ENCODE measurements at places on chromosomes 1 and 21. TPM values are rescaled to one million over a fixed set of nuclear protein-coding genes. Genes with fewer than 3 reads are reported as not detected.

GRCh38 chr1:53183095-53183990 is 13.3 kb upstream of the CPT2 start:
- no peak for DNase-seq

The PRR9 gene
- total RNA-seq, result not detected

DNA sequence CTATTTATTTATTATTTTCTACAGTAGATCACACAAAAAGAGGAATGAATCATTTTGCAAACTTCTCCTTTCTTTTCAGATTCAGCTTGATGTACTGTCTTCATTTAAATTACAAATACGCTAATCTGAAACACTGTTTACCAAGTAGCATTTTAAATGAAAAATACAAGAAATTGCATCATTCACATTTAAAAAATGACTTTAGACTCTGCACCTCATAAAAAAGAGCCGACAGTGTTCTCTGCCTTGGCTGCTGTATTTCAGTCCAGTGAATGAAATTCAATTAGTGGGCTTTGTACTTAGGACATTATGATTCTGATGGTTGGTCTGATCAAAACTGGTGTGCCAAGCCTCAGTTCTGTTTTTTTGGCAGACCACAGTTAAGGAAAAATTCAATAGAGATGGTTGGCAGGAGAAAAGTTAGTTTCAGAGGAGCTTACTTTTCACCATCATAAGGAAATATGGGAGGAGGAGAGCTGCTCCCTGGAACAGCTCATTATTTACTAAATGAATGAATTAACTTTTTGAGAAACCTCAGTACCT is 222.4 kb upstream of the ESRRG start:
- no peak for DNase-seq

DNA sequence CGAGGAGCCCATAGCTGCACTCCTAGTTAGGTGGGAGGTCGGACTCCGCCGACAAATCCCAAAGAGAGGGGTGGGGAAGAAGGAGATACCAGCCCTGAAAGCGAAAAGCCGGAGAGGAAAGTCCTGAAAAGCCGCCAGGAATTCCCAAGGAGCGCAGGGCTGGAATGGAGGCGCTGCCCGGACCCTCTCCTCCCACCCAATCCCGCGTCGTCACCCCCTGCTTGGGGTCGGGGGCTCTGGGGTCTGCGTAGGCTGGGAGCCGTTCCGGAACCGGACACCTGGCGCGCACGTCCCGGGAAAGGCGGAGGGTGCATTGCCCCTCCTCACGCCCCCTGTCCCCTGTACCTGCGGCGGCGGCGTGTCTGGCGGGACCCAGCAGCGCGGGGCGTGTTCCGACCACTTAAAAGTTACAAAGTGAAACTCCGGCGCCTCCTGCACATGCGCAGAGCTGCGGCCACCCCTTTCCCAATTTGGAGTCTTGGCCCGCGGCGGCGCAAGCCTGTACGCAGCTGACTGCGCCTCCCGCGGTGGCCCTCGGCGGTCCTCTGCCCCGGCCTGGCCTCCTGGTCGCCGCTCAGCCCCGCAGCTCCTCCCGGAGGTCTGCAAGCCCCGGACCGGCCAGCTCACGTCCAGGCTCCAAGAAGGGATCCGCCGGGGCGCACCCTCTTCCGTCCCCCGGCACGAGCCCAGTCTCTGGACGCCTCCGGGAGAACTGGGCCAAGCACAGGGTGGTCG is at the start of gene TMEM63A:
TSS of gene TMEM63A (minus strand) at position 422 of the 735 bp plus-strand sequence. CDS start 4,800 bp downstream, outside the sequence.
- peak; percentile 98 for DNase-seq

DNA sequence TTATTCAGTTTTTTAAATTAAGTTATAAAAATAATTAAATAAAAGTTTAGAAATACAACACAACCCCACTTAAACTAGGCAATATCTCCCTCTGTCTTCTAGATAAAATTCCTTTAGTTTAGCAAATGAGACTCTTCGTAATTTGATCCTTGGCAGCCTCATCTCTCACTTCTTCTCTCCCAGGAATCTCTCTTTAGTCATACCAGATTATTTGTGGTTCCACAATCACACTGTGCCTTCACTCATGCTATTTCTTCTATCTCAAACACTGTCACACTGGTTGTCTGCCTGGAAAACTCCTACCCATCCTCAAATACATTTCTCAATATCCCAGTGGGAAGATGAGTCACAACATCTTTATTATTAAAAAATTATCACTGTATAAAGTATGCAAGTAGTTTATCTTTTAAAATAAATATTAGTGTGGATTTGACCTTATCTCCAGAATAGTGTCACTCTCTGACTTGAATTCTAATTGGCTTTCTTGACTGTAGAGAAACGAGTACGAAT is 195.5 kb downstream of the KCNH1 start:
- DNase-seq, result no peak

The CYP4A11 gene
- 0.15 TPM for total RNA-seq

DNA sequence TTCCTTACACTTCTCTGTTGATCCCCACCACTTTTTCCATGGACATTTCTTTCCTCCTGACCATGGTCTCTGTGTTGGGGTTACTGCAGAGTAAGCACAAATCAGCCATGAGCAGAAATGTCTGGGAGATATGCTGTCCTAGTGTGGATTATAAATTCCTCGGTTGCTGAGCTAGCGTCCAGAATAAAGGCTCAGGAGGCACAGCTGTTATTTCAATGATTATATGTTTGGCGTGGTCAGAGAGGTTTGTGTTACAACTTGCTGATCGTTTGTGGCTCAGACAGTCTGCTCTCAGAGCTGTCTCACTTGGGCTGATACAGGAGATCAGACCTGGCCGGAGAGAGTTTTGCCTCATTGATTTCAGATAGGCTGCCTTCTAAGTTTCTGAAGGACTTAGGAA is 37.5 kb upstream of the LAMC2 start:
- DNase-seq, result no peak

DNA sequence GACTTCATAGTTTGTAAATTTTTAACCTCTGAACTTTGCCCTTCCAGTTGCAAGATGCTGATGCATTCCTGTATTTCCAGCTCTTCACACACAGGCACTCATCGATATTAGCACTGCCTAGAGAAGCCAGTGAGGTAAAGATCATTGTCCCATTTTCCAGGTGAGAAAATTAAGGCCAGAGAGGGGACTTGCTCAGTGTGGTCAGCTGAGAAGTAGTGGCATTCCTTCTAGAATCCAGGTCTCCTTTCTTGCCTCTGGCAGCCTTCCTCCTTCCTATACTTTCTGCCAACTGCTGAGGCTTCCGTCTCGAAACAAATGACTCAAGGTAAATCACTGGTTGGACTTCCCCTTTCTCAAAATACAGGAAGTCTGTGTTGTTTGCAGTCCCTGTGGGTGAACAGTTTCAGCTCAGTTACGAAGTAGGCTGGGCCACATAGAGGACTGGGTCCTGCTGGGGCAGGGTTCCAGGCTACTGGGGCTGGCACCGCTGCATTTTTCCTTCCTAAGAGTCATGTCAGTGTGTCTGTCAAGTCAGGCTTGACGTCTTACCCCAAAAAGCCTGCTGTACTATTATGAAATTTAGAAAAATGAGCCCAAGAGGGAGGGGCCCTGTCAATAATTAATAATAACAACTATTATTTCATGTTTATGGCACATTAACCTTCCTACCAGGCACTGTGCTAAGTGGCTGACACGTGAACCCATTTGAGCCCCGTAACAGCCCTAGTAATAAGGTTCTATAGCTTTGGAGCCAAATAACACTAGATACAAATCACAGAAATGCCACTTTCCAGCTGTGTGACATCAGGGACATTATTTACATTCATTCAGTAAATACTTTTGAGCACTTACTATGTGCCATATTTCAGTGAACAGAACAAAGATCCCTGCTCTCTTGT is 16.6 kb upstream of the RNF19B start:
- DNase-seq, result no peak

The ERICH3 gene
- 0.42 TPM for total RNA-seq

- DNase-seq, result no peak
Measured at GRCh38 chr1:99820546-99820945, 29.6 kb upstream of the AGL start.

DNA sequence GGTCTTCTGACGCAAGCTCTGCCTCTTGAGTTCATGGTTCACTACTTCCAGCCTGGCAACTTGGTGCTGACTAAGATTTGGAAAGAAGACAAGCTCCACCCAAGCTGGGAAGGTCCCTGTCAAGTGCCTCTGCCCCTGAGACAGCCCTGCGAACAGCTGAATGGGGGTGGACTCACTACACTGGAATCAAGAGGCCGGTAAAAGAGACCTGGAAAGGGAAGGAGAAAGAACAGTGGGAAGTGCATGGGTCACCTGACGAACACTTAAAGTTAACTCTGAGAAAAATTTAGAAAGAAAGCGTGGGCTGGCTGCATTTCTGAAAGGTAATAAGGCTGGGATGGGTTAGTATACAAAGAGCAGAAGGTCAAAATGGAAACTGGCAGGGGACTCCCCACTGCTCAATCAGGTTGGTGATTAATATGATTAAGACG is 26.1 kb upstream of the ZNF496 start:
- no peak for DNase-seq

DNA sequence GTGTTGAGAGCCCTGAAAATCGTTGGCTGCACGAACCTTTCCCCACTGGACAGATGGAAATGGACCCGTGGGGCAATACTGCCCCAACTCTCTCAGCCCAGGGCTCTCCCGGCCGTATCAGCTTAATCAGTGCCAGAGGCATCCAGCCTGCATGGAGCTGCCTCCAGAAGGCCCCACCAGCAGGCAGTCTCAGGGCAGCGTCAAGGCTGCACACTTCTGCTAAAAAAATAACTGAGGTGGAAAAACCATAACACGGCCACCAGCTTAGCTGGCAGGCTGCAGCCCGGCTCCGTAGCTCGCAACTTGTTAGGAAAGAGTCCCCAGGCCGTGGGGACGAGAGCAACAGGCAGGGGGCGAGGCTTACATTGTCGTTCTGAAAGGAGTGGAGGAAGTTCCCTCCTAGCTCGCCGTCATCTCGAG is 27.9 kb downstream of the MRPL37 start:
- DNase-seq, result no peak

GRCh38 chr1:112143871-112144441 is 154.5 kb upstream of the KCND3 start:
- no peak for DNase-seq

- no peak for DNase-seq
Measured at GRCh38 chr1:210294999-210295745, 33.5 kb upstream of the HHAT start.

DNA sequence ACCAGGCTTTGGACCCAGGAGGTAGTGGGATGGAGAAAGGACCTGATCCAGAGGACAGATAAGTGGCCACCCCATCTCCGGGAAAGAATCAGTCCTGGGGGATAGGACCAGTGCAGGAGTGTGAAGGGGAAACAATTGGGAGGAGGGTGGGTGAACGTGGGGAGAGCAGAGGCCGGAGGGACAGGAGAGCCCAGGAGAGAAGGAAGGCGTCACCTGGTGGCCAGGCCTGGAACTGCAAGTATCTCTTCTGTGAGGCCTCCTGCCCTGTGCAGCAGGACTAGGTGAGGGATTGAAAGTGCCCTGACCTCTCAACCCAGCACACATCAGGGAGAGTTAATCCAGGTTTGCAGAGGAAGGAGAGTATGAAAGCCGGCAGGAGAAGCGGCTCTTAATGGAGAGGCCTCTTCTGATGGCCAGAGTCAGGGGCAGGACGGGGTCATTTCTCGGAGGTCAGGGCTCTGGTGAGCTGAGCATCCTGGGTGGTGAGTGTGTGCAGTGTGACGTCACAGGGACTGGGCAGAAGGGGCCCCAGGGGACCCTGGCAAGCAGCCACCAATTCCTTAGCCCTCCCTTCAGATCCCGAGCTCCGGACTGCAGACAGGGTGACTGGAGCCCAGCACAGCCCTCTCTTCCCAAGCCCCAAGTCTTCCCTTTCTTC is 9.2 kb upstream of the LAD1 start:
- peak; percentile 83 for DNase-seq

DNA sequence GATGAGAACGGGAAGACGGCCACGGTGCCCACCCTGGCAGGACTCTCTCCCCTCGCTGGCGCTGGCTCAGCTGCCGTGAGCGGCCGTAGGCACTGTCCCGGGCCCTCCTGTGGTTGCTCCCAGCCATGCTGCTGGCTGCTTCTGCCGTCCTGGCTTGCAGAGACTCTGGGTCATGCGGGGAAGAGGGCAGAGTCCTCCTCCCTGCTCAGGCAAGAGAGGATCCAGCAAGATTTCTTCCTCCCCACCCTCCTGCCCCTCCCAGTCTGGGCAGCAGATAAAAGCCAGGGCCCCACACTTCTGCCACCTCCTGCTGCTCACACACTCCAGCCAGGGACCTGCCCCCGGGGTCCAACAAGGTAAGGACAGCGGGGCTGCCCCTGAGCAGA is 60.1 kb downstream of the AGPAT3 start:
- DNase-seq, result no peak

GRCh38 chr1:100703052-100703451 is 16.5 kb upstream of the VCAM1 start:
- DNase-seq, result no peak

The SPATA6 gene
- total RNA-seq, result 33.2 TPM

GRCh38 chr1:207025146-207025880 is 7.2 kb downstream of the C1orf116 start:
- DNase-seq, result no peak

GRCh38 chr1:36097693-36098585 is 9.2 kb downstream of the ADPRS start:
- no peak for DNase-seq

Data from aorta (tissue), 5 donors.